ENCODE measurements at places on chromosomes 6 and 20. TPM values are rescaled to one million over a fixed set of nuclear protein-coding genes. Genes with fewer than 3 reads are reported as not detected.

GRCh38 chr20:53319200-53319599, 274.4 kb downstream of the ZNF217 start:
- no peak for DNase-seq

- DNase-seq: no peak
Measured at GRCh38 chr6:45663251-45664221, 285.8 kb upstream of the SUPT3H start.

DNA sequence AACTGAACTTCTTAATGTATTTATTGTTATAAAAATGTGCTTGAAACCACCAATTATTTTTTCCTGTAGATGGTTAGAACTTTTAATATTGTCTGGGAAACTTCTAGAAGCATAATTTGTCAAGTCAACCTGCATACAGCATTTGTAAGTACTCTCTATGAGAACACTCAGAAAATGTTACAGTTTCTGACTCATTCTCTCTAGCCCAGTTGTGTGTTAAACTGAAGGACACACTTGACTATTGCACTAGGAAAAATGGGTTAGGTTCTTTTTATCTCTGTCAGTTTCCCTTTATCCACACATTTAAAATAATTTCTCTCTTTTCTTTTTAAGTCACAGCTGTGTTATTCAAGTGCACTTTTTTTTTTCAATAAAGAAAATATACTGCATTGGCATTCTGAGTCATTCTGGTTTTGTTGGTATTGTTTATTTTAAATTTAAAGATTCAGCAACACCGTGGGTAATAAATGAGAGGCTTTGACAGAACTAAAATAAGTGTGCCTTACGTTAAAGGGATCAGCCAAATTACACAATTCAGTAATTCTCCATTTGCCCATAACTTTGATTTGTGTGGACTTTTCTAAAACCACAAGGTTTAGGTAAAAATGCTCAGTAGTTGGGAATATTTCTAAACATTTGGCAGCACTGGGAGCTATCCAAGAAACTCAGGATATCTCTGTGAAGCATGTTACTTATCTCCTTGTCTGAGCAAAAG, 50.7 kb downstream of the OPN5 start:
- DNase-seq: no peak

DNA sequence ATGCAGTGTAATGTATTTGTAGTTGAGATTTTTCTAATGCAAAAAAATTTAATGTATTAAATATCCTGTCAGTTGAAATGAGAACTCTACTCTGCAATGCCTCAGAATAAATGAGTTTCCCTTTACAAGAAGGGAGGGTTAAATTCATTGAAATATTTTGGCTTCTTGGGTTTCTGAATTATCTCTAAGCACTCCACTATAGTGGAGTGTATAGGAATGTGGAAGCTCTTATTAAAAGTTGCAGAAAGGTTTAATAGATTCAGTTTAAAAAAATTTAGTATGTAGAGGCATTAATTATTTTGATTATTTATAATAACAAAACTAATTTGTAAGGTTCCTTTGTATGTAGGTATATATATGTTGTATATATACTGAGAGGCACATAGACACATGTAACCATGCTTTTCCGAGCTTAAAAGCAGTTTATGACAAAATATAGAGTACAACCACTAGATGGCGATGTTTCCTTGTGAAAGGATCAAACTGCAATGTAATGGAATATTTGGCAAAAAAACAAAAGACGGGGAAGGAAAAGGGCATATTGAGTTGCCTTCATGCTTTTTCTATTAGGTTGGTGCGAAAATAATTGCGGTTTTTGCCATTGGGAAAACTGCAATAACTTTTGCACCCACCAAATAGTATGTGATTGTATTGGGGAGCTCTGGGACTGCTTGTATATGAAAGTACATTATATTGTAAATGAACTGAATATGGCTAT, 144.2 kb downstream of the MYO6 start:
- DNase-seq: no peak

- DNase-seq: no peak
Measured at GRCh38 chr20:20362774-20363433, 5.0 kb upstream of the INSM1 start.

- DNase-seq: no peak
Measured at GRCh38 chr6:44481056-44481455, 93.5 kb downstream of the CDC5L start.

GRCh38 chr6:7175462-7175861, 67.7 kb downstream of the RREB1 start:
- no peak for DNase-seq

DNA sequence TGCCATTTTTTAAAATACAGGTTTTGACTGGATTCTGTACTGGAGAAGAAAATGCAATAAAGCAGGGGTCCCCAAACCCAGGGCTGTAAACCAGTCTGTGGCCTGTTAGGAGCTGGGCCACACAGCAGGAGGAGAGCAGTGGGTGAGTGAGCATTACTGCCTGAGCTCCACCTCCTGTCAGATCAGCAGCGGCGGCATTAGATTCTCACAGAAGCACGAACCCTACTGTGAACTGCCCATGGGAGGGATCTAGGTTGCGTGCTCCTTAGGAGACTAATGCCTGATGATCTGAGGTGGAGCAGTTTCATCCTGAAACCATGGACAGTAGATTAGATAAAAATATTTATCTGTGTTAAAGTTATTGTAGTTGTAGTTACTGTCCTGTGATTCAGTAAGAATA, 21.1 kb upstream of the FBXO9 start:
- no peak for DNase-seq

The CGAS gene
- 4.5 TPM for total RNA-seq

The FOXS1 gene
- total RNA-seq: 1.6 TPM

The CD93 gene
- 38.4 TPM for total RNA-seq

The BTNL2 gene
- not detected for total RNA-seq

The GPR6 gene
- total RNA-seq: not detected

The DPPA5 gene
- not detected for total RNA-seq

All from mucosa of gallbladder (tissue), 1 donor.